ENCODE measurements at places on chromosomes 5 and 9.

DNA sequence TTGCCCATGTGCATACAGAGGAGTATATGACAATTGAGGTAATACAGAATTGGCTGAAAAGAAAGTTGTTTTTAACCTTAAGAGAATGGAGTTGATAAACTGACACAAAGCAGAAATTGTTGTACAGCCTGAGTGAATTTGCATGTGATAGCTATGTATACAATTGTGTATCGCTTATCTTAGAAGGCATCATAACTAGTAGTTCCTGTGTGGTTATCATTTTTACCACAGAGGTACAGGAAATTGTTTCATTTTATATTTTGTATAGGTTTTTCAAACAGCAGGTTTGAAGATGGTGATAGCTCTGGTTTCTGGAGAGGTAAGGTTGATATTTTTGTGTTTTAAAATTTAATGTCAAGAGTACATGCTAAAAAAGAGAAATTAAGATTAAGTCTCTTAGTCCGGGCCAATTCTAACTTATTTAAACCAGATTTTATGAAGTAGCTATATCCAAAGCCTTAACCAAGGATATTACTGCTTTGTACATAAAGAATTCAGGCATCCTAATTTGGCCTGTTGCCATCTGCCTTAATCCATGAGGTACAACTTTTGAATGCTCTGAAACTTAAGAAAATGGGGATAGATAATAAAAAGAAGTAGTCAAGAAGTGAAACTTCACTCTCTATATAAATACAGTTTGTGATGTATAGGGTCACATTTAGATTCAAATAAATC, 26.0 kb downstream of the DDX4 start:
- DNase-seq: no peak

DNA sequence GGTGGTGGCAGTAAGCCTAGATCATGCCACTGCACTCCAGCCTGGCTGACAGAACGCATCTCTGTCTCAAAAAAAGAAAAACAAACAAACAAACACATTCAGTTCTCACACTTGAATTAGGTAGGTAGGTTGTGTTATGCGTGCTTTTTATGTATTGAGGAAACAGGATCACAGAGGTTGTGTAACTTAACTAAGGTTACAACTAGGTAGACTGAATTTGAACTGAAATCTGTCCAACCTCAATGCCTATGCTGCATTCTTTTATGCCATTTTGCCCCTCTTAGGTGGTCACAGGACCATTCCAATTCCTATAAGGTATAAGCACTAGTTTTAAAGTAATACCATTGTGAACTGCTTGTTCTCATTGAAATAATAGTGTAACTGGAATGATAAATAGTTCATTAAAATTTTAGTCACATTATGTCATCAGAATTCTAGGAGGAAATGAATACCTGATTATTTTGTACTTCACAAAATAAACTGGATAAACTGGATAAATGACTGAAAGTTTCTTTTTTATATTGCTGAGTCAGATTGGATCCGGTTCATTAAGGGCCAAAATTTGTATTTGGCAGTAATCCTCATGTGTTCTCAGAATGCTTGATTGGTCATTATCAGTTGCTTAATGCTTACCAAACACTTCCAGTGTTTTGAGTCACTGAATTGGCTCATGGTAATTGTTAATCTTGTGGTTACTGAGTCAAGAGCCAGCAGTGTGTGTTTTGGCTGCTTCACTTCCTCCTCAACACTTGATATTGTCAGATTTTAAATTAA, 7.1 kb downstream of the UBAP1 start:
- peak; percentile 93 for DNase-seq

DNA sequence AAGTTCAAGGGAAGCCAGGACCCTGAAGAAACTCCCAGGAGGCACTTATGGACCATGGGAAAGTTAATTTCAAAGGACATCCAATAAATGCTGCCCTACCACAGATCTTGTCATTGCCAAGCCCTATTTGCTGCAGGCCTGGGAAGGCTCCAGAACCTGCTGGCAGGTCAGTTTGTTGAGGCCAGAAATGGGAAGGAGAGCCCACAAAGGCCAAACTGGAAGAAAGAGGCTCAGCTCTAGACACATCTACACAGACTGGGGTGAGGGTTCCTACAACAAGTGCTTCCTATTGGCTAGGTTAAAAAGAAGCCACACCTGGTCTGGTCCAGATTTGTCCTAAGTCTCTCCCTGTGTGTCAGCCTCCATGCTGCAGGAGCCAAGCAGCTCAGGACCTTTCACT, 94.4 kb downstream of the SIL1 start:
- no peak for DNase-seq

DNA sequence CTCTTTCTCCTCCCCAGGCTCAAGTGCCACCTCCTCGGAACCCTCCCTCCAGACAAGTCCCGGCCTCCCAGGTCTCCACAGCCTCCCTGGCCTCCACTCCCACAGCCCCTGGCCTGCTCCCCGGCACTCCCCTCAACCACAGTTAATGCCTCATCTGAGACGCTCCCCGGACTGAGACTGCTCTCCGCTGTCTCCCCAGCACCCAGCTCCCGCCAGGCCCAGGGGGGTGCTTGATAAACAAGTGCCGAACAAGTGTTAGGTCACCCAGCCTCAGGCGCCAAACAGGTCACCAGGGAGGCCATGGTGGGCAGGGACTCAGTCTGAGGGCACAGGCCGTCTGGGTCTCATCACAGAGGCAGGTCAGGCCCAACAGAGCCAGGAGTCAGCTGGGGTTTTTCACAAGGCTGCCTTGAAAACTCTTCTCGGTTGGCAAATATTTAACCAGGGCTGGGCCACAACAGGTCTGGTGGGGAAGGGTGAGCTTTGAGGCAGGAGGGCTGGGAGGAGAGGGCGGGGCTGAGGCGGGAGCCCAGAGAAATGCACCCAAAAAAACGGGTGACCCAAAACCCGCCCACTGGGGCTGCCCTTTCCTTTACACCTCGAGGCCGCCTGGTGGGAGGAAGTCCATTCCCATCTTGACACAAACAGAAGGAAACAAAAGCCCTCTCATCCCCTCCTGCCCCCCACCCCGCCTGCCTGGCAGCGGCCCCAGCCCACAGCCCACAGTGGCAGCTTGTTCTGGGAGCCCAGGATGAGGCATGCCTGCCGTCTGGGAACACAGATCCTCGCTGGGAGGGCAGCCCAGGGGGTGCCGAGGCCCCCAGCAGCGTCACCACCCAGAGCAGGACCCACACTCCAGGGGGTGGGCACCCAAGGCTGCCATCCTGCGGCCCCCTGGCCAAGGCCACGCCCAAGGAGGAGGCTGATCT, 66.6 kb upstream of the STXBP1 start:
- peak; percentile 66 for DNase-seq

DNA sequence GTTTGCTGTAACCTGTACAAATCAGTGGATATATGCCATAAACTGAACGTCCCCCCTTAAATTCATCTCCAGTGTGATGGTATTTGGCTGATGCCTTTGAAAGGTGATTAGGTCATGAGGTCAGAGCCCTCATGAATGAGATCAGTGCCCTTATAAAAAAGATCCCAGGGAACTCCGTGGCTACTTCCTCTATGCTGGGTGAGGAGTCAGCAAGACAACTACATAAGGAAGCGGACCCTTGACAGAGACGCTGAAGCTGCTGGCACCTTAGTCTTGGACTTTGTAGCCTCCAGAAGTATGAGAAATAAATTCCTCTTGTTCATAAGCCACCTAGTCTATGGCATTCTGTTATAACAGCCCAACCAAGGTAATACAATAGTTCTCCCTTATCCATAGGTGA, 215.1 kb upstream of the ZNF608 start:
- DNase-seq: no peak

DNA sequence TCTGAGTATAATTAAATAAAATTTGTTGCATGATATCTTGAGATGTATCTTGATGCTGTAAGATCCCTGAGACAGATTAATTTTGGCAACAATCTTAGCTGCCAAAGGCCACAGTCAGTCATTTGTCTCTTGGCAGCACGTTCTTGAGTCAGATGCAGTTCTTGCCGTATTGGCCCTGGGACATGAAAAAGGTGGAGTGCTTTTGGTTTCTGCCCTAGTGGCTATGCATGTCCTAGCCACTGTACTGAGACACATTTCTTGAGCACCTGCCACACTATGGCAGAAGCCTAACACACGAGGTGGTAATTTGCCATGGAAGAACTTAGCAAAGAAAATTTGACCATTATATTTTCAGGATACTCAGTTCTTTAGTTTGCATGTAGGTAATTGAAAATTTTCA, 45.0 kb upstream of the PHF2 start:
- no peak for DNase-seq

DNA sequence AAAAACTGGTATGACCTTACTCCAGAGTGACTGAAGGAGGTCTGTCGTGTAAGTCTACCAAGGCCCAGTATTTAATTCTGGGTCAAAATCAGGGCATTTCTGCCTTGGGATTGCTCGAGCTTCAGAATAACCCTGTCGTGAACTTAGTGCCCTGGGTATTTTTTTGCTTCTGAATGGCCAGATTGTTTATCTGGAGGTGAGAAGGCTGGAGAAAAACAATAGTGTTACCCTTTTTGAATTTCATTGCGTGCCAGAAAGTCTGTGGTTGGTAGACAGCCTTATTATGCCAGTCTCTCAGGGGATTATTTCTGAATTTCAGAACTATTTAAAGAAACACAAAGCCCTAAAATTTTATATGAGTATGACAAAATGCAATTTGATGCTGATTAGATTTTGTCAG, 323.4 kb downstream of the CSNK1G3 start:
- DNase-seq: no peak

- DNase-seq: no peak
These were observed 2.3 kb upstream of the RASEF start for GRCh38 chr9:83065233-83065632.

DNA sequence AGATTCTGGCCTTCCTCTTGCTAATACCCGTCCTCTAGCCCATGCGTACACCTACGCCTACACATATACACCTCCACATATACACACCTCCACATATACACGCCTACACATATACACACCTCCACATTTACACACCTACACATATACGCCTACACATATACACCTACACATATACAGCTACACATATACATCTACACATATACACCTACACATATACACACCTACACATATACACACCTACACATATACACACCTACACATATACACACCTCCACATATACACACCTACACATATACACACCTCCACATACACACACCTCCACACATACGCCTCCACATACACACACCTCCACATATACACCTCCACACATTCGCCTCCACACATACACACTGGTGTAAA, 27.2 kb downstream of the AK3 start:
- DNase-seq: no peak

- DNase-seq: no peak
These were observed 52.4 kb upstream of the PSD2 start for GRCh38 chr5:139743001-139743771.

DNA sequence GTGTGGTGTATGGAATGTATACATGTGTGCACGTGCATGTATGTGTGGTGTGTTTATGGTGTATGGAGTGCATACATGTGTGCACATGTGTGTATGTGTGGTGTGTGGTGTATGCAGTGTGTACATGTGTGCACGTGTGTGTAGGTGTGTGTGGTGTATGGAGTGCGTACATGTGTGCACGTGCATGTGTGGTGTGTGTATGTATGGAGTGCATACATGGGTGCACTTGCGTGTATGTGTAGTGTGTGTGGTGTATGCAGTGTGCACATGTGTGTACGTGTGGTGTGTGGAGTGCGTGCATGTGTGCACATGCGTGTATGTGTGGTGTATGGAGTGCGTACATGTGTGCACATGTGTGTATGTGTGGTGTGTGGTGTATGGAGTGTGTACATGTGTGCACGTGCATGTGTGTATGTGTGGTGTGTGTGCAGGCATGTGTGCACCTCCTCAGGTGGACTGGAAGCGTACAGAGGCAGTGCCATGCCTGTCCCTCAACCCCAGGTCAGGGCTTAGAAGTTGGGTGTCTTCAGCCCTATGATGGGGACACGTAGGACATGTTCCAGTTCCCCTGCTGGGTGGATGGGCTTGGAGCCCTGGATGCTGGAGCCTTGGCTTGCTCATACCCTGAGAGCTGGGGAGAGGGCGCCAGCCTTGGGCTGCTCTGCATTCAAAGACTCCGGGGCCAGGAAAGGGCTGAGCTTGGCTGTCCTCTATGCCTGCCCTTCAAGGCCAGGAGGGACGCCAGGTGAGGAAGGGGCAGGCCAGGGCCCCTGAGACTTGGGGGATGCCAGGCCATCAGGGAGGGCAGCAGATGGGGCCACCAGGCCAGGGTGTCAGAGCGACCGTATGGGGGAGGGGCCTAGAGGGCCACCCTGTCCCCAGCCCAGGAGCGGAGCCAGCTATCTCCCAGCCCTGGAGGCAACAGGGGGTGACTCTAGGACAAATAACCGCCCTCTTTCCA, 12.2 kb downstream of the MYMK start:
- DNase-seq: no peak

DNA sequence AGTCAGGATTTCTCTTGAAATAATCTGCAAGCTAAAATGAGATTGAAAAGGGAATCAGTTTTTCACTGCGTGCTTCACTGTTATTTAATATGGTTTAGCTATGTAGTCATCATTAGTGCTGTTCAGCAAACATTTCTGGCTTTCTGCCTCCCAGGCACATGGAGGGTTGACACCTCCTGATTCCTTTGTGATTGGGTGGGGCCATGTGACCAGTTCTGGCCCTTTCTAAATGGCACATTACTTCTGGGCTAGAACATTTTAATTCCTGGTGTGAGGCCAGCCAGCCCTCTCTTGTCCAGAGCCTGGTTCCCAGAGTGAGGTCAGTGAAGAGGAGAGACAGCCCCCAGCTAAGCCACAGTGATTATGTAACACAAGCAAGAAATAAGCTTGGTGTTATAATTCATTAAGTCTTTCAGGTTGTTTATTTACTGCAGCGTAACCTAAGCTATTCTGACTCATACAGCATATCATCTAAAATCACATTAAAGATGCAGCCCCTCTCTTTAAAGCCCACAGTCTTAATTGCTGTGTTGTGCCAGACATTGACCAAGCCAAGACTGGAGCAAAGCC, 17.4 kb upstream of the ARSI start:
- peak; percentile 92 for DNase-seq

DNA sequence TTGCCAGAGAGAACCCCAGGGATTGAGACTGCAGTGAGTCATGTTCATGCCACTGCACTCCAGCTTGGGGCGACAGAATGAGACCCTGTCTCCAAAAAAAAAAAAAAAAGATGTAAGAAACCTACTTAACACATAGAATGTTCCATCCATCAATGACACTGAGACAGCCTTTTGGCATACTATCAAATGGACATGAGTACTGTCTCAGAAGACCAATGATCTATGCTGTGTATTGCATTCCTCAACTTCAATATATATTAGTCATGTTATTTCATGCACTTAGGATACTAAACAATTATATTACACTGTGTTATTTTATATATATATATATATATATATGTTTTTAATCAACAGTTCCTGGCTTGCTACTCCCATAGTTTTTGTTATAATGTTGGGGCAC, 57.1 kb upstream of the ANKH start:
- DNase-seq: peak; percentile 55

- DNase-seq: peak; percentile 26
These were observed 38.0 kb downstream of the RIGI start for GRCh38 chr9:32487981-32488380.

DNA sequence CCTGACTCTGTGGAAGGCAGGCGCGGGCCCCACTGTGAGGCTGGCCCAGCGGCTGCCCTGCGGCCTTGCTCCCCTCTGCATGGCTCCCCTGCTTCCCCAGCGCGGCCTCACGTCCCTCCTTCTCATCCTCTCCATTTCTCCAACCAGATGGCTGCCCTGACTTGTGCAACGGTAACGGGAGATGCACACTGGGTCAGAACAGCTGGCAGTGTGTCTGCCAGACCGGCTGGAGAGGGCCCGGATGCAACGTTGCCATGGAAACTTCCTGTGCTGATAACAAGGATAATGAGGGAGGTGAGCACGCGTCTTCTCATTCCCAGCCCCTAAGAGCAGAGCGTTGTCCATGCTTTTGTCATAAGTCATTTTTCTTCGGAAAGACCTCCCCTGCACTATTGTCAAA, 129.0 kb upstream of the WWC1 start:
- no peak for DNase-seq

- DNase-seq: no peak
These were observed 82.2 kb downstream of the DCP2 start for GRCh38 chr5:113058706-113059226.
